Fibroblast of skin of scalp (primary cell): ENCODE measurements at places on chromosomes 3 and 15.

- peak; percentile 99 for DNase-seq
Measured at GRCh38 chr15:55196458-55197361, at the start of gene RSL24D1. RSL24D1 (minus strand) TSS chr15:55196941; CDS start chr15:55196890, 51 bp downstream.

DNA sequence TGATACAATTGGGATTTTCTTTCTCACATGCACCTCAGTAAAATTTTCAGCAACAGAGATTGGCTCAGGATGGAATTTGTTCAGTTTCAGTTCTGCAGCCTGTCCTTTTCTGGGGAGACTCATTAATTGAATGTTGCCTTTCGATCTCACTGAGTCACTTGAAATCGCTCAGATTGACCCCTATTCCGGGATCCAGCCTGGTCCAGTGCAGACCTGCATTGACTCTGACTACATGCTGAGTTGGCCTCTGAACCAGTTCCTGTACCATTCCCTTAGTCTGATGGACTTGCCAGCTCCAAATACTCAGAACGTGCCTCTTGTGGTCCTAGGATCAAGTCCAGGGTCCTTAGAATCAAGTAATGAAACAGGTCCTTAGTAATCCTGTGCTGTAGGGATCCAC is 9.4 kb downstream of the IGF1R start:
- DNase-seq, result no peak

- DNase-seq, result no peak
Measured at GRCh38 chr15:63203451-63204090, 14.2 kb downstream of the RAB8B start.

- no peak for DNase-seq
Measured at GRCh38 chr3:89506462-89507103, 399.2 kb downstream of the EPHA3 start.

DNA sequence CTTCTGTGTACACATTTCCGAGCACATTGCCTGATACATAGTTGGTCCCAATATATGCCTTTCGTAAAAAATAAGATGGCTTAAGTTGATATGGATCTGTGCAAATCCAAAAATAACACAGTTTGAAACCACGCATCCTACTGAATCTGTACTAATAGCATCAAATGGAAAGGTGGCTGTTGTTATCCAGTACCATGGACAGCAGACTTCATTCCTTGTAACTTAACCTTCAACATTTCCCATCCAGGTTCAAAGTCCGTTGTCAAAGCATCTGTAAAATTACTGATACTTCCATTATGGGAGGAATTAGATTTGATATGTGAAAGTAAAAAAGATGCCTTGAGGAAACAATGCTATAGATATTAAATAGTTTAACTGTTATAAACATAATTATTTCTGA is 65.5 kb upstream of the C3orf49 start:
- DNase-seq, result peak; percentile 38

- no peak for DNase-seq
Measured at GRCh38 chr15:69467636-69468035, 15.0 kb downstream of the RPLP1 start.

GRCh38 chr3:191919491-191920026 is 458.6 kb downstream of the PYDC2 start:
- no peak for DNase-seq

DNA sequence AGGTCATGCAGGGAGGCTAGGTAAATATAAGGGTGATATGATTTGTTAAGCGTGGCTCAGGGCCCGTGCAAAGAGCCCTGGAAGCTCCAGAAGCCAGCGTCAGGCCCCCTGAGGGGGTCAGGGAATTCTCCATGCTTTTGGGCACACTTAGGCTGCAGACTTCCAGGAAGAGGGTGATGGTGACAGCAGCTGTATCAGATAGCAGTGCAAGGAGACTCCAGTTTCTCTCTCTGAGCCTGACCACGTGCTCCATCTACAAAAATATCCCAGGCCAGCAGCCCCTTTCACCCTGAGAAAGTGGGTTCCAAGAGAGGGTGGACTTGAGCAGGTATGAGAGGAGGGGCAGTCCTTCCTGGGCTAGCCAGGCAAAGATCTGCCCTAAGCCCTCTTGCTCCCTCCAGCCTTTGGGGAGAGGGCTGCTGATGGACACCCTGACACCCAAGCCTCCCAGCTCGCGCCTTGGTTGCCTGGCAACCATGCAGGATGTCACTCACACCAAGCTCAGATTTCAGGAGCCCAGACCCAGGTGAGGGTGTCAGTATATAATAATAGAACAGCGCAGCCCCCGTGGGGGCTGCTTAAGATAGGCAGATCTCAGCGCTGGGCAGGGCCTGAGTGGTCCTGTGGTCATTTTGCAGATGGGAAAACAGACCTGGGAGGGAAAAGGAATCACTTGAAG is 35.8 kb downstream of the ATP2B2 start:
- DNase-seq, result no peak

- DNase-seq, result no peak
Measured at GRCh38 chr3:60549863-60550262, 701.4 kb downstream of the FHIT start.

GRCh38 chr3:196274585-196274984 is 12.9 kb downstream of the PCYT1A start:
- DNase-seq, result no peak

DNA sequence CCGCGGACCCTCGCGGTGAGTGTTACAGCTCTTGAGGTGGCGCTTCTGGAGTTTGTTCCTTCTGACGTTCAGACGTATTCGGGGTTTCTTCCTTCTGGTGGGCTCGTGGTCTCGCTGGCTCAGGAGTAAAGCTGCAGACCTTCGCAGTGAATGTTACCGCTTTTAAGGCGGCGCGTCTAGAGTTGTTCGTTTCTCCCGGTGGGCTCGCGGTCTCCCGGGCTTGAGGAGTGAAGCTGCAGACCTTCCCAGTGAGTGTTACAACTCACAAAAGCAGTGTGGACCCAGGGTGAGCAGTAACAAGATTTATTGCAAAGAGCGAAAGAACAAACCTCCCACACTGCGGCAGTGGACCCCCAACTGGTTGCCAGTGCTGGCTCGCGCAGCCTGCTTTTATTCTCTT is 177.1 kb downstream of the UACA start:
- no peak for DNase-seq

DNA sequence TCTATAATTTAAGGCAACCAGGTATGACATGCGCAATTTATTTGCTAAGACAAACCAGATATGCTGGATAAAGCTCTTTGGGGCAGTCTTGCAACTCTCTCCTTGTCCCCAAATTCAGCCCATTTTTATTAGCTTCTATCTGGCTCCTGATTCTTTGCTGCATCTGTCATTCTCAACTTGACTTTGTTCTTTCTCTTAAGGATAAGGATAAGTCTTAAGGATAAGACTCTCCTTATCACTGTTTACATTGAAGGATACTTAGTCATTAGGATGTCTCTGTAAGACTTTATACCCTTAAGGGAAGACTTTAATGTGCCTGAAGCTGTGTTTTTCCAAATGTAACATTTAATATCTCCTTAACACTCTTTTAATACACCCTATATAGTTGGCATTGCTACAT is 49.2 kb downstream of the ALCAM start:
- DNase-seq, result no peak

DNA sequence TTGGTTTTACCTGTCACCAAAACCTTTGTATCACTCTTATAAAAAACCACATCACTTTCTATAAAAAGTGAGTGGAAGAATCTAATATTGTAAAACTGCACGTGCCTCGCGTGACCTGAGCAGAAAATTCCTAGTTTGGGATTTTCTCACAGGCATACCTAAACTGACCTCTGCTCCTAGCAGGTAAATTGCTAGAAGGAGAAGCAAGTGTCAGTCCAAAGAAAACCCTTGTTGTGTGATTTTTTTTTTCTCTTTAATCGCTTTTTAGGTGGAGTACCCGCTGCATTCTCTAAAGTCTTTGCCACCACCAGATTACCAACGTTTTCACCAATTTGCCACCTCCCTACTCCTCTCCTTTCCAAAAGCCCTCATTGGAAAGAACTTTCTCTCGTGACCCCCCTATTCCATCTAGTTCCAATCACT is 534 bp upstream of the UBE2E1 start:
- DNase-seq, result no peak

DNA sequence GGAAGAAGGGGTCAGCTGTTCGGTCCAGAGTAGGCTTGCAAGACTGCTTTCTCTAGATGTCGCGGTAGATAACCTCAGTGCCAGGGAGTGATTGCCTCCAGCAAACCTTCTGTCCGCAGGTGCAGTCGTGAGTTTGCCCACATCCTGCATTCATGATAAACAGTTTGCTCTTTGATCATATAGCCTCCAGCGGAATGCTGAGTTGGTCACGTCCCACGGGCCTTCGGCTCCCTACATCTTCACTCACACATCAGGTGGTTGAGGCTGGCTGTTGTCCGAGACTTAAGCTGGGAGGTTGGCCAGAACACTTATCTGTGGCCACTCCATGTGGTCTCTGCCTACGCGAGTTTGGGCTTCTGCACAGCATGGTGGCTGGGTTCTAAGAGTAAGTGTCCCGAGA is 62.1 kb upstream of the NR2C2 start:
- no peak for DNase-seq

DNA sequence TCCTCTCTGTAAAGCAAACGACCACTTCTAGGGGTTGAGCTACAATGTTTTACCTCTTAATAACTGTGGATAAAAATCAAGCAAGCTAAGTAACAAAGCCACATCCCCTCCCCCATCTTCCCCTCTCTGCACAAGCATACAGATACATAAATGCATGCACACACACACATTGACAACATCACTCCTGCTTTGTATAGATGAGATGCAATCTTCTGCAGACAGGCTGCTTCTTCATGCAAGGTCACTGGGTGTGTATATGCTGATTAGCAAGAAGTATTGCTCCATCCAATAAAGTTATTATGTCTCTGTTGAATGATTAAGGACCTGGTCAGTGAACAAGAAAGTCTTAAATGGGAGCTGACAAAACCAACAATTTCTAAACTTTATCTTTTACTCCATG is 8.8 kb upstream of the ATP11B start:
- DNase-seq, result no peak

- DNase-seq, result no peak
Measured at GRCh38 chr3:54131890-54132289, 9.5 kb downstream of the CACNA2D3 start.

DNA sequence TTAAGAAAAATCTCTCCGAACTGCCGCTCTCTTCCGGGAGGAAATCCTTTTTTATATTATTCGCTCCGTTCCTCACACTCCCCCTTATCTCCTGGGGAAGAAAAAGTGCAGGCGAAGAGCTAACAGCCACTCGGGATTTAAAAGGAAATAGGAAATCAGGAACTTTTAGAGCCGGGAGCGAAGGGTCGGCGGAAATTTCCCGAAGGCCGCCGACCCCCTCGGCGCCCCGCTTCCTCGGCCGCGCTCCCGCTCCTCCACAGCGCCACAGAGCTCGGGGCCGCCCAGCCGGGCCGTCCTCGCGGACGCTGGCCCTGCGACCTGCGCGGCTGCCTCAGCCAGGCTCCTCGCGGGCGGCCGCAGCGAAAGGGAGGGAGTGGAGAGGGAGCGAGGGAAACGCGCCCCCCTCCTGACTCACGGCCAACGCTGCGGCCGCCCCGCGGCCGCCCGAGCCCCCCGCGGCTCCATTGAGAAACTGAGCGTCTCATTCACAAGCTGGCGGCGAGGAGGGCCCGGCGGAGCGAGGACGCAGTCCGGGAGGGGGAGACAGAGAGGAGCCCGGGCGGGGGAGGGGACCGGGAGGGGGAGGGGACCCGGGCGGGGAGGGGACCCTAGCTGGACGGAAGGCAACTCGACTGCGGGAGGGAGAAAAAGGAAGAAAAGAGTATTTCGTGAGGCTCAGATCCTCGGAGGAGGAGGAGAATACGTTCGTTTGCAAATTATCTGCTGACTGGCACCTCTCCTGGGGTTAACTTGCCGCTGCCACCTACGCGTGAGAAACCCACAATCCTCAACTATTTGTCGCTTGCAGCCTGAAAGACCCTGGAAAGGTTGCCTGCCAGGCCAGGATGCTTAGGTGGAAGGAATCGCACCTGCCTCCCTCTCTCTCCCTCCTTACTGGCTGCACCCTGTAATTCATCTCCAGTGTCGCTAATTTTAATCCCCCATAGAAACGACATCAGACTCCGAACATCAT is at the start of gene PTPN9:
TSS of gene PTPN9 (minus strand) at position 368 of the 973 bp plus-strand sequence. CDS start 539 bp downstream, outside the sequence.
- peak; percentile 90 for DNase-seq

DNA sequence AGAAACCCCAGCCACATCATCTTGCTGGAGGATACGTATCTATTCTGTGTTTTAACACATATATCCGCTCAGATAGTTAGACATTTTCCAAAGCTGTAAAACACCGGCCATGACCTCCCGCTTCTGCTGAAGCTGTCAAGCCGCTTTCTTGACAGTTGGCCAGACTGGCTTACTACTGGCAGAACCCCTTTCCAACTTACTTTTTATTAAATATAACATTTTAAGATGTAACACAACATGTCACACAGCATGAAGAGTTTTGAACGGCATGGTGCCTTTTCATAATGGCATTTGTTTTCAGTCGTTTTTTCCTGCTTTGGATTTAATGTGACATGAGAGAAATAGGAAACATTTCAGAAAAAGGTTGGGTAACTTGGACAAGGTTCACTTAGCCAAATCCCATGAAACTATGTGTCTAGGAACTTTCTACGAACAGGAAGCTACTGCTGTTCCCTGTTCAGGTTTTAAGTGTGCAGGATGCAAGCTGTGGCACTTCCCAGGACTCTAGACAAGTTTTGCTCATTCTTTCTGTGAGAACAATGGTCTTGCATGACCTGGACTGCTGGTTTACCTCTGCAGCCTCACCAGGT is 281.4 kb downstream of the THSD4 start:
- DNase-seq, result no peak
